ENCODE measurements at places on chromosomes 11 and 22. TPM values are rescaled to one million over a fixed set of nuclear protein-coding genes. Genes with fewer than 3 reads are reported as not detected.
A peak's percentile ranks its signal among the peaks of the same experiment; 100 is the strongest.

The MOGAT2 gene
- 0.06 TPM for polyA plus RNA-seq

DNA sequence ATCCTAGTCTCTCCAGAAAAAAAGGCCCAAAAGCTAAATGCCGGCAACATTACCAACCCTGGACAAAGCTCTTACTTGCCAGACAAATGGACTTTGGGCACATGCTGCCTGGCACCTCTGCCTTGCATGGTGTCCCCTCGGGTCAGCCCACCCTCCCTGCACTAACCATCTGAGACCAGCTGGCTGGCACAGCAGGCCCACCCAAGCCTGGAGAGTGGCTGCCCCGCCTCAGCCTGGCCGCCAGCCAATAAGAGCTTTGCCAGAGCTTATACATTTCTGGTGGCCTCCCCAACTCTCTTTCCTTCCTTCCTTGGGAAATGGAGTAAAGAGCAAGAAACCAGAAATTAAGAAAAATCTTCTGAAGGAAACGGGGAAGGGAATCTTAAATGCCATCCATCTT is 24.5 kb downstream of the MCHR1 start:
- no peak overlapping the region for H3K4me3 ChIP-seq
- no peaks in the 10 kb centered on the region for H3K36me3 ChIP-seq
- no peak overlapping the region for H3K27ac ChIP-seq
- no peaks in the 10 kb centered on the region for H3K27me3 ChIP-seq

The BEST1 gene
- polyA plus RNA-seq: 6.1 TPM

- no peaks in the 10 kb centered on the region for H3K27me3 ChIP-seq
- H3K4me1 ChIP-seq: peaks cover 8% of the 10 kb centered on the region
- DNase-seq: no peak
Measured at GRCh38 chr11:94751786-94752185, 16.4 kb upstream of the AMOTL1 start.

DNA sequence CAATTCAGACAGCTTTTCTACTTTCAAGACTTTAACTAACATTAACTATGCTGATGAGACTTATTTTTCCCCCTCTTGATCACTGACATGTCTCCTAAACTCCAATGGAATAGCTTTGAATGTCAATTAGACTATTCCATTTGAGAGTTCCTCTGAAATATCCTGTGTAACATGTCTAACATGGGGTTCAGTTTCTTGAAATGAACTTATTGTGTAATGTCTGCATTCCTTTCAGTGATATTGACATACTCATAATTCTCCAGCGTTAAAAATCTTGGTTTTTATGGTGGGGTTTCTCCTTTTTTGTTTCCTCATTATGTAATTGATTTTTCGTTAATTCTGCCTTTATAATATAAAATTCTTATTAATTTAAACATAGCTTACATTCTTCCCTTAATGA is 37.7 kb upstream of the SPTBN2 start:
- peaks cover 2% of the 10 kb centered on the region for H3K36me3 ChIP-seq
- H3K27me3 ChIP-seq: no peaks in the 10 kb centered on the region
- DNase-seq: no peak
- H3K4me1 ChIP-seq: no peaks in the 10 kb centered on the region

GRCh38 chr11:103210543-103210942 is 101.3 kb downstream of the DYNC2H1 start:
- H3K27ac ChIP-seq: no peak overlapping the region
- H3K27me3 ChIP-seq: no peaks in the 10 kb centered on the region
- no peak for DNase-seq

The MAP6 gene
- 5.8 TPM for polyA plus RNA-seq

The BCO2 gene
- 2.8 TPM for polyA plus RNA-seq

DNA sequence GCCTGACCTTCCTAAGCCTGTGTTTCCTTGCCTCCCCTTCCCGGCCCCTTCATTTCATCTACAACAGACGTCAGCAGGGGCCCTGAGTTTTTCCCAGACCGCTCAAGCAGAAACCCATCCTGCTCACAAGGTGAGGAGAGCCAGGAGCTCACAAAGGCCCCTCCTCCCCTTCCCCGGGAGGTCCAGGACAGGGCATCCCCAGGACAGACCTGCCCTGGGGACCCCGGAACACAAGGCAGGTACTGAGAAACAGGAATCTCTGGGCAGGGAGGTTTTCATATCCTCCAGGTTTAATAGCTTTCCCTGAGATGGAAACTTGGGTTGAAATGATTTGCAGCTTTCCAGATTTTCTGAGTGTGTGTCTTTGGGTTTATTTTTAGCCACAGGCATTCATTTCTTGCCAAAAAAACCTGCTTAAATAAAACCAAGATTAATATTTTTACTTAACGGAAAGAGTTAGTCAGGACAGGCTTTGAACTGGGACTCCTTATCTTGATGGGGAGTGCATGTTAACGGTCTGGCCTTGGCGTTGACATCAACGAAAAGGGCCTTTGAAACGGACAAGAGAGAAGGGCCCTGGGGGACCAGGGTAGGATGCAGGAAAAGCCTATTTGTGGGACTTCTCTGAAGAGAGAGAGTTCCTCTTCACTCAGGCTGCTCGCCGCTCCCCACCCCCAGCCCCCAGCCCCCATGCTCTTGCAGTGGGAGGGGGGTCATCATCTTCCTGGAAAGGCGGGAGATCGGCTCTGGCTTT is 38.5 kb downstream of the TIMP3 start:
- no peaks in the 10 kb centered on the region for H3K27me3 ChIP-seq
- no peak overlapping the region for H3K4me3 ChIP-seq
- peak; percentile 64 for DNase-seq
- H3K36me3 ChIP-seq: no peaks in the 10 kb centered on the region
- peaks cover 27% of the 10 kb centered on the region for H3K4me1 ChIP-seq
- H3K27ac ChIP-seq: peak overlapping the region; percentile 55

GRCh38 chr22:49199224-49199623 is 628.4 kb downstream of the BRD1 start:
- H3K27me3 ChIP-seq: no peaks in the 10 kb centered on the region
- H3K4me3 ChIP-seq: no peak overlapping the region

The NEFH gene
- polyA plus RNA-seq: 0.22 TPM

The MIAT gene
- 5.4 TPM for polyA plus RNA-seq

The ENTHD1 gene
- not detected for polyA plus RNA-seq

GRCh38 chr11:17169876-17170275 is 37.9 kb downstream of the PIK3C2A start:
- H3K4me3 ChIP-seq: no peak overlapping the region
- H3K36me3 ChIP-seq: no peaks in the 10 kb centered on the region
- H3K4me1 ChIP-seq: peaks cover under 1% of the 10 kb centered on the region
- H3K27ac ChIP-seq: no peak overlapping the region

DNA sequence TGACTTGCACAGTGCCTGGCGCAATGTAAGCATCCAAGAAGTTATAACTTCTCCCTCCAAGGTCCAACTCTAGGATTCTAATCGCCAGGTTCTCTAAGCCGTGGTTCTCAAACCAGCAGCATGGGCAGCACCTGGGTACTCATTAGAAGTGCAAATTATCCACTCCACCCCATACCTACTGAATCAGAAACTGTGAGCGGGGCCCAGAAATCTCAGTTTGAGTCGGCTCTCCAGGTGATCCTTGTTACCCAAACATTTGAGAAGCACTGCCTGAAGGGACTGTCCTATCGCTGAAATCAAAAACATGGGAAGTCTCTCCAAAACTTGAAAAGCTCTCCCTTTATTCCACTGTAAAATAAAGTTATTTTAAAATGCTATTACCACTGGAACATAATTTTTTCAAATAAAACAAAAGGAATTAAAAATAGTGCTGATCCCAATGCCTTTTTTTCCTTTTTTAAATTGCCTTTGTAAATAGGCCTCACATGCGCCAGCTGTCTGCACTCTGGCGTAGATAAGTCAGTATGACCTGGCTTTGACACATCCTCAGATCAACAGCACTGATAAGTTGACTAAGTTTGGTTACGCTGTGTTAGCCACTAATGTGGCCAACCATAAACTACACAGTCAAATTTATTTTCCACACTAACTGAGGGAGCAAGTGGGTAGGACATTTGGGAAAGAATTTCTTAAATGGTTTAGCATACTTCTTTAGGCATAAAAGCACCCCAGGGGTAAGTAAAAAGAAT is 8.4 kb upstream of the CTR9 start:
- H3K27me3 ChIP-seq: no peaks in the 10 kb centered on the region
- H3K27ac ChIP-seq: no peak overlapping the region
- no peak for DNase-seq
- H3K4me3 ChIP-seq: no peak overlapping the region
- H3K36me3 ChIP-seq: no peaks in the 10 kb centered on the region

All from lung (tissue), 17 donors.